ENCODE measurements at places on chromosomes 7 and 10.
A peak's percentile ranks its signal among the peaks of the same experiment; 100 is the strongest.

DNA sequence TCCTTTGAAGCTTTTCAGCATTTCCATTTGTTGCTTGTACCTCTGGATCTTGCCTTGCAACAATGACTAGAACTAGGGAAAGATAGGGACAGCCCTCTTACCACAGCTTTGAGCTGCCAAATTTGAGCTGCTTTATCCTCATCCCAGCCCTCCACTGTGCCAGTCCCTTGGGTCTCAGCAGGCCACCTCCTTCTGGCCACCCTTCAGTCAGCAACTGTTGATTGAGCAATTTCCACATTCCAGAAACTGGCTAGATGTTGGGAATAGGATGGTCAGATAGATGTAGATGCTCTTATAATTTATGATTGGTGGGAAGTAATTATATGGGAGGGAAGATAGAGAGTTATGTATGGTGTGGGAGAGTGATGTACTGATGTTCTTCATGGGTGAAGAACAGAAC, 100.1 kb downstream of the ST7 start:
- no peak for DNase-seq

GRCh38 chr10:5163487-5163886, 21.5 kb downstream of the AKR1C8 start:
- DNase-seq = no peak

DNA sequence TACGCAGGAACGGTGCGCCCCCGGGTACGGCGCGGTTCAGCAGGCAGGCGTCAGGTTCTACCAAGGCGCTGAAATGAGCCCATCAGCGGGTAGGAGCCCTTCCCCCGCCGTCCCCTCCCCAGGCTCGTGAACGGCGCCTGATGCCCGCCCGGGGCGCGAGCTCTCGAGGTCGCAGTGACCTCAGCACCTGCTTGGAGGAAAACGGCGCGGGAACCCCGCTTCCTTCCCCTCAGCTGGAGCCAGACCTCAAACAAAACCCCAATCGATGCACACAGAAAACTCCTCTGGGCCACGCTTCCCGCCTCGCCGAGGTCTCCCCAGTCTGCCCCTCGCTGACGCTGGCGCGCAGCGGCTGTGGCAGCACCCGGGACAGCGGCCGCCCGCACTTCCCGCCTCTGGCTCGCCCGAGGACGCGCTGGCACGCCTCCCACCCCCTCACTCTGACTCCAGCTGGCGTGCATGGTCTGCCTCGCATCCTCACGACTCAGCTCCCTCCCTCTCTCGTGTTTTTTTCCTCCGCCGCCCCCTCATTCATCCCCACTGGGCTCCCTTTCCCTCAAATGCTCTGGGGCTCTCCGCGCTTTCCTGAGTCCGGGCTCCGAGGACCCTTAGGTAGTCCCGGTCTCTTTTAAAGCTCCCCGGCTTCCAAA, 514 bp upstream of the GAD2 start:
- DNase-seq = peak; percentile 28

- DNase-seq = peak; percentile 62
These were observed 144.7 kb downstream of the PFKFB3 start for GRCh38 chr10:6347391-6347951.

- no peak for DNase-seq
These were observed 75.9 kb downstream of the LMBR1 start for GRCh38 chr7:156816943-156817572.

DNA sequence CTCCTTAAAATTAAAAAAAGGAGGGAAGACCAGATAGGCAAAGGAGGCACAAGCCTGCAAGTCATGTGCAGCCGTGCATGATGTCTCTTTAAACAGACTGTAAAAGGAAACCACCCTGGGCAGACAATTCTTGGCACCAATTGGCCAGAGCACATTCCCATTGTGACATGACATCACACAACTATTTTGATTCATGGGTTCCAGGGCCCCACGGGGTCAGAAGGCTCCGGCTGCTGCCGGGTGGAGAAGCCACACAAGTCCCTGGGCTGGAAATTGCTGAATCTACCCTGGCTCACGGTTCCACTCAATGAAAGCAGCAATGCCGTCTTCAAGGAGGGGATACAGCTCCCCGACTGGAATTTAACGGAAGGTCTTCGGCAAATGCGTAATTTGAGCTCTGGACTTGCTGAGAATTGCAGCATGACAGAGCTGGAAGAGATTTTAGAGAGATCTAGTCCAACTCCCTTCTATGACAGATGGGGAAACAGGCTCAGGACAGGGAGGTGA, 140.5 kb downstream of the PRKAG2 start:
- no peak for DNase-seq

GRCh38 chr10:16777473-16778370, 39.5 kb downstream of the RSU1 start:
- no peak for DNase-seq

- DNase-seq = no peak
These were observed 461.9 kb downstream of the SORCS3 start for GRCh38 chr10:105102977-105103376.

Measured in activated naive CD4-positive, alpha-beta T cell treated with anti-CD3 and anti-CD28 coated beads, Interleukin-2, amount 50 U/mL, for 16 hours (primary cell).